ENCODE measurements at places on chromosomes 12 and 14.

DNA sequence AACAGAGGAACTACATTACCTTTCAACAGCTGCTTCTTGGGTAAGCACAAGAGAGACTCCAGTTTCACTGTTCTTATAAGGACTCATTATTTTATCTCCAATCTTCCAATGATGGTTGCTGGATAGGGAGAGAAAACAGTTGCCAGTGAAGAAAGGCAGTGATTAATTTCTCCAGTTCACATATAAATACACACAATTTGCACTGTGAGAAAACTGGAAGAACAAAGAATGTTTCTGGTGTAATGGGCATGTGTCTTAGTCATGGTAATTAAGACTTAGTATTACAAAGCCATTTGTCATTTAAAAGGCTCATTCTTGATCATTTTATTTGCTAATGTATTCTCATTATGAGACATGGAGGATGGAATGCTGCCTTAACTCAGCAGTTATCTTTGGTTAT, 78.0 kb upstream of the FAR2 start:
- no peak for DNase-seq

- no peak for DNase-seq
Observed at GRCh38 chr14:33652566-33653307, 298.1 kb downstream of the EGLN3 start.

- DNase-seq: no peak
Observed at GRCh38 chr14:100056431-100056830, 8.8 kb upstream of the EVL start.

DNA sequence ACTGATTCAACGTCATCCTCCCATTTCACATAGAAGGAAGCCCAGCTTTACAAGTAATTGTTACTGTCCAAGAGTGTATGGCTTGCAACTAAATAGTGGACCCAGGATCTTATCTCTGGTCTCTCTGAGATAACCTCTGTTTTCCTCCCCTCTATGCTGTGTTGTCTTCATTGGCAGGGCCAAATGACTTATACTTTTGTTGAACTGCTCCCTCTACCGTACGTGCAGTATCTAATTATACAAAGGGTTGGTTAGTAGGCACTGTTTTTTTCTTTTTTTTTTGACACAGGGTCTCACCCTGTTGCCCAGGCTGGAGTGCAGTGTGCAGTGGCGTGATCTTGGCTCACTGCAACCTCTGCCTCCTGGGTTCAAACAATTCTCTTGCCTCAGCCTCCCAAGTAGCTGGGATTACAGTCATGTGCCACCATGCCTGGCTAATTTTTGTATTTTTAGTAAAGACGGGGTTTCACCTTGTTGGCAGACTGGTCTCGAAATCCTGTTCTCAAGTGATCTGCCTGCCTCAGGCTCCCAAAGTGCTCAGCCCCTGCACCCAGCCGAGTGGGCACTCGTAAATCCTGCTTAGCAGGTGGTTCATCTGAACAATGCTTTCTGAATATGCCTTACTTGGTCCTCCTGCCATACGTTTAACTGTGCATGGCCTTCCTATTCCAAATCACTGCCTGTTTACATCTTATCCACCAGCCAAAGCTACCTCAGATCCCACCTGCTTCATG, 162.1 kb downstream of the ADCK1 start:
- no peak for DNase-seq

DNA sequence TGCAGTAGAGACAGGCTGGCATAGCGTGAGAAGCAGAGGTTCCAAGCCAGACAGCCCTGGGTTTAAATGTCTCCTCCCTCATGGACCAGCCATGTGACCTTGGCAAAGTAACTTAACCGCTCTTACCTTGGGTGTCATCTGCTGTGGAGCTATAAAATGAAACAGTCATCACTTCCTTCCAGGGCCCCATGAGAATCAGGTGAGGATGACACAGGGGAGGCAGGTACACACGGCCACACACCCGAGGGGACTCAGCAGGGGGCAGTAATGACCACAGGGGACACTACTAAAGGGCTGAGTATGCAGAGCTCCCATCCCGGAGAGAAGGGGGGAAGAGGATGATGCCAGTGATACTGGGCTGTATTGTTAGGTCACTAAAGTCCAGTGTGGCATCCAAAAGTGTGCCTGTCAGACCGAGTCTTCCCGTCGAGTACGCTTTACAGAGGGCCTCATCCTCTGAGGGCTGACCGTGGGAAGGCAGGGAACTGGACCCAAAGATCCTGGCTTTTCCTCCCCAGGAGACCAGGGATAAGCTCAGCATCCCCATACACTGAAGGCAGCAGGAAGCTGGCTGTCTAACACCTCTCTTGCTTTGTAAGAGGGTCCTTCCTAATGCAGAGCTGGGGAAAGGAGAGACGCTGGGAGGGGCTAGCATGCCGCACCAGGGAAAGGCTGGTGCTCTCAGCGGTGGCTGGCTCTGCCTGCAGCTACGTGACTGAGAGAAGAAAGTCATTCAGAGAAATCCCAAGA, 94.2 kb downstream of the SINHCAF start:
- DNase-seq: no peak

- DNase-seq: no peak
Observed at GRCh38 chr12:25840678-25841465, 117.6 kb upstream of the RASSF8 start.

DNA sequence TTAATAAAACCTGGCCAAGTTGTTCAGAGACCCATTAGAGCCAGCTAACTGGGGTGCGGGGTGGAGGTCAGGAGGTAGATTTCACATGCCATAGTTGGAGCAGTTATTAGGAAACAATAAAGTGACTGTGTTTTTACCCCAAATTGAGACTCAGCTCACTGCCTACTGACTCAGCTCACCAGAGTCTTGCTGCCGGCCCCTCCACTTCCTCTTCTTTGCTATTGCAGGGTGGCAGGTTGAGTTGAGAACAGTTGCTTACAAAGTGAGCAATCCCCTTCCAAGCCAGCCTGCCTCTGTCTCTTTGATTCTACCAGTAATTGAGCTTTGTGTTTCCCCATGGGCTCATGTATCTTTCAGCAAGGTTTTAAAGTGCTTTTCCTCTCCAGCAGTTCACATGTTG, 12.9 kb downstream of the ST8SIA1 start:
- no peak for DNase-seq

DNA sequence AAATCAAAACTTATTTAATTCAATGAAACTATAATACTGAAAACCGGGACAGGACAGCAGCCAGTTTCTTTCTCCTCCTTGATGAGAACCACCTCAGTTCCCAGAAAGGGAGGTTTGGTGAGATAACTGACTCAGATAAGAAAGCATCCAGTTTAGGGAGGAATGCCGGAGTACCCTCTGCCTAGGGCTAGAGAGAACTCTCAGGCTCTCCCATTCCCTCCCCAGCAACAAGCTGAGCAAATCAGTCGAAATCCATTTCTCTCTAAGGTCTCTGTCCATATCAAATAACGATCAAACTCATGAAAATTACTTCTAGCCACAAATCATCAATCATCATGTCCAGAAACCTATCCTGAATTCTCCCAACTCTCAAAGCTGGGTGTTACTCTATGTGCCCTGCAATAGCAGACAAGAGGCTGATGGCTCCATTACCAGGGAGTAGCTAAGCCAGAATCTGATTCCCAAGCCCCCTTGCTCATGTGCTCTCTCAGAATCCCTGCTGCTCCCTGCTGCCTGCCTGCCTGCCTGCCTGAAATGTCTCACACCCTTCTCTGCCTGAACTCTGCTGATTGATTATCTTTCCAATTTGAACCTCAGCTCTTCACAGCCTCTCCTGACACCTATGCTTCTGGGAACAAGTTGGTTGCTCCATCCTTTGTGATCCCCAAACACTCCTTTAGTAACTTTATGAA, 49.4 kb downstream of the SLC25A47 start:
- DNase-seq: no peak

DNA sequence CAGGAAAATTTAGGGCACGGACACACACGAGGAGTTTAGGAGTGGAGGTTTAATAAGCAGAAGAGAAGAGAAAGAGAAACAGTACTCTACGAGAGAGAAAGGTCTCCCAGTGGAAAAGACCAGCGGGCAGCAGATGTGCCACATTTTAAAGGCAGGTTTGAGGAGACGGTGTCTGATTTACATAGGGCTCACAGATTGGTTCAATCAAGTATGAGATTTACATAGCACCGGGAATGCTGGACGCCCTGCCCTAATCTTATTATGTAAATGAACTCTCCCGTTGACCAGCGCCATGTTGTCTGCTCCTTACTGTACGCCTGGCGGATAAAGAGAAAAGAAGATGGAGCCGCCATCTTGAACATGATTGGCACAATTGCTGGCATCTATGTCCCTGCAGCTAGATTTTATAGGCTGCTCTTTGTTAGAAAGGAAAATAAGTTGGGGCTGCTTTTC, 17.9 kb downstream of the NFKBIA start:
- no peak for DNase-seq

DNA sequence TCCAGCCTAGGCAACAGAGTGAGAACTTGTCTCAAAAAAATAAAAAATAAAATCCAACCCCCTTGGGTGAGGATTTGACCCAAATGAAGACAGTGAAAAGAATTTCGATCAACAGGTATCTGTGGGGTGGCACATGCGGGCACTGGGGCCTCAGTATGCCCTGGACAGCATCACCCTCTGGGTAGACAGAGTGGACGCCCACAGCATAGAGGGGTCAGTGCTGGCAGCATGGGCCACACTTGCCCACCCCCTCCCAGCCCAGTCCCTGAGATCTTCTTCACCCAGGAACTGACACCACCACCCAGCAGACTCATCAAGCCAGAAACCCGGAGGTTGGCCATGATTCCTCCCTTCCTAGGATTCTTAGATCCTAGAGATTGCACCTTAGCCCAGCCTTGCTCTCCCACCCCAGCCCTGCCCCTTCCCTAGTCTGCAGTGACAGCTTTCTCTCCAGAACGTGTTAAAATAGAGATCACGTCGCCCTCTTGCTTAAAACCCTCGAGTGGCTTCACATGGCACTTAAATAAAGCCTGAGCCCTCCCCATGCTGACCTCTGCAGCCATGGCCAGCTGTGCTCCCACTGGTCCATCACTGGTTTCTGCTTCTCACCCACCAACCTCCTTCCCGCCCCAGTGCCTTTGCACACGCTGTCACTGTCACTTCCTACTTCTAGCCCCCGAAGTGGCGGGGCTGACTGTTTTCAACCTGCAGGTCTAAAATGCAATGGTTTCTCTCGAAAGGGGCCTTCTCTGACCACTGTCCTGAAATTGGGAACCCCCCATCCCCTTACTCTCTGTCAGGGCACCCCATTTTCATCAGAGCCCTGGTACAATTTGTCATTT, 26.2 kb upstream of the DYNC1H1 start:
- DNase-seq: no peak

GRCh38 chr14:92099802-92100201, 6.6 kb downstream of the ATXN3 start:
- DNase-seq: no peak

DNA sequence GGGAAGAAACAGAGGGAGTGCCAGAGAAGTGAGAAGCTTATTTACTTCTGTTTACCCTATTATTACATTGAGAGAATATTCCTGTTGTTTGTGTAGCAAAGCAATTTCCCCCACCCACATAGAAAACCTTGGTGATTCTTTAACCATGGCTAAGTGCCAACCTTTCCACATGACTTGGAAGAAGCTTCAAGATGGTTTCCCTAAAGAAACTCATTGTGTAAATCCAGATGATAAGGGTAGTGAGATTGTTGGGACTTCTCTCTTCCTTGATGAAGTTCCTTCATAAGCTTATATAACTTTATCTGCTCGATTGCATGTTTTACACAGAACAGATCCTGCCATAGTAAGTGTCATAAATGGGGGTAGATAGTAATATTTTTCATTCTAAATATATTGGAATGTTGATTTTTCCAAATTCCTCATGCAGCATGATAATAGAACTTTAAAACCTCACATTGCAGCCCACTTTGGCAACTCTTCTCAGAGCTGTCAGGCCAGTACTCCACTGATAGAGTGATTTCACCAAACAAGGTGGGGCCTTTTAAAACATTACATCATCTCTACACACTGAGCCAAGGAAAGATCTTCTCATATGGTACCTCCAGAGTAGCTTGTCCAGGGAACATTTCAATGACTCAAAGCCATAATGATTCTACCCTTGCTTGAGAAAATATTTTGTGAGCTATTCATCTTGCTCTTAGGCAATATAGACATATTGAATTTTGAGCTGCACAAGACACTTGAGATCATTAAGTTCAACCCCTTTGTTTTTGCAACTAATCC, 47.8 kb upstream of the KIF21A start:
- DNase-seq: no peak

GRCh38 chr12:67433385-67434175, 164.4 kb downstream of the CAND1 start:
- no peak for DNase-seq

DNA sequence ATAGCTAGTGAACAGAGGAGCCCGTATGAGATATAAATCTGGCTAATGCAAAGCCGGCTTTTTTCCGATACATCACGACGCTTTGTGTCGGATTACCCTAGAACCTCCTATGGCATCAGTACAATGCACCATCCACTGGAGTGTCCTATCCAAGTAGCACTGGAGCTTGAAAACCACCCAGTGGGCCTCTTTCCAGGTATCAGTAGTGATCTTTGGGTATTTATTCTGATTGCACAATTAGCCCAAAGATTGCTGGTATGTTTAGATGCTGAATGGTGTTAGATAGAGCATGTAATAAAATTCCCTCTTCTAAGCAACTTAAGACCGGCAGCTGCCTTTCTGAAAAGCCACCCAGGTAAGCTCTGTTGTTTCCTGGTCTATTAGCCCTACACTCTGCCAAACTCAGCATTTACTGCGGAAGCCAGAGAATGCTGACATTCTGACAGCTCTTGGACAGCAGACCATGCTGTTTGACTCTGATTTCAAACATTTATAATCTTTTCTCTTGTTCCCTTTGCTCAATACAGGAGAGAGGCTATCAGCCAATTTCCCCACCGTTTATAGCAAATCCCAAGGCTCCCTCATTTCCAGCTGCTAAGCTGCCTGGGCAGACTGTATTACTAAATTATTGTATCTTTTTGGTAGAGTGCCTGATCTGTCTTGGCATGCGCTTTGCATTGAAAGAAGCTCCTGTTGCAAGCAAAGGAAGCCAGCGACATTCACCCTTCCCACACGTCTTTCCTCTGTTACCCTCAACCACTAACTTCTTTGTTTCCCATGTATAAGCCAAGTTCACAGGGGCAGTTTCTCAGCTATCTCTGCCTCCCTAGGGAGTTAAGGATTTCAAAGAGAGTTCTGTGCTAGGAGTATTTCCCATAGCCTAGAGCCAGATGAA, 388.3 kb upstream of the GARIN6 start:
- no peak for DNase-seq

GRCh38 chr12:6768437-6768914, 2.3 kb downstream of the PTMS start:
- DNase-seq: no peak

DNA sequence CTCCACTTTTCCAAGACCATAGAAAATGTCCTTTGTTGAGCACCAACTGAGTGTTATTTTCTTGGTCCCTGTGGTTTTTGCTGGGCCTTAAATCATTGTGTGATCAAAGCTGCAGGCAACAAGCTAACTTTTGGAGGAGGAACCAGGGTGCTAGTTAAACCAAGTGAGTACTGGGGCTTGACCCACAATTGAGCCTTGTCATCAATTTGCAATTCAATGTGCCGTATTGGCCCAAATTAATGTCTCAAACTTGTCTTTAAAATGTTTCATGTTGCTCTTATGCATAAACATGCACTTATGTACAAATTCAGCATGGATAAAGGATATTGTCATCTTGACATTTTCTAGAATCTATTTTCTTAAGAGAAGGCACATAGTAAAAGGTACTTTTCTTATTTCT, 62.3 kb downstream of the DAD1 start:
- DNase-seq: no peak

GRCh38 chr14:96095058-96095457, 55.9 kb downstream of the C14orf132 start:
- no peak for DNase-seq

All from GM12891 (cell line).